COR-L47 (cell line): ENCODE measurements at places on chromosomes 12 and 14.

DNA sequence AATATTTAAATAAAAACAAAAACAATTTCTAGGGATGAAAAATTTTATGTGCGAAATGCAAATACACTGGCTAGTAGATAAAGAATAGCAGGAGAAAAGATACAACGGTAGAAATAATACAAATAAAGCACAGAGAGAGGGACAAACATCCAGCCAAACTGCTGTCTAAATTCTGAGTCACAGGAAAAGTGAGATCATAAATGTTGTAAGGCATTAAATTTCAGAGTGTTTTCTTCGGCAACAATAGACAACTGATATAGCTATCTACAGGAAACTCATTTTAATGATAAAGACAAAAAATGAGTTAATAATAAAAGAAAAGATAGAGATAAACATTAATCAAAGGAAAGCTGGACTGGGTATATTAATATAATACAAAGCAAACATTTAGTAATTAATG lies 122.2 kb downstream of the NTS start:
- no peak for DNase-seq

- DNase-seq = peak; percentile 33
These were observed 9.4 kb downstream of the DEGS2 start for GRCh38 chr14:100149851-100150611.

- no peak for DNase-seq
These were observed 2.8 kb downstream of the FBXL14 start for GRCh38 chr12:1591543-1591942.

DNA sequence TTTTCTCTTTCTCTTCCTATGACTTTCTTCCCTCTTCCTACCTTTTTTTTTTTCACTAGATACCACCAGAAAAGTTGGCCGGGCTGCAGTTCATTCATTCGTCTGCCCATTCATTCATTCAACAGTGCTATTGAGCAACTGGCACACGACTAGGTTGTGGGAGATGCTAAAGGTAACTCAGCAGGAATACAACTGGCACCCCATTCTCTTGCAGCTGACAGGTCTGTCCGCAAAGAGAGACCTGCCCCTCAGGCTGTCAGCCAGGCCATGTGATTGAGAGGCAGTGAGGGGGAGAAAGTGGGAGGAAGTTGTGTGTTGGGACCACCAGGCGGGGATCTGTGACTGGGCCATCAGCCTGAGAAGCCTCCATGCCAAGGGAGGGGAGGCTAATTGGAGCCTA lies 105.2 kb downstream of the TSPAN9 start:
- no peak for DNase-seq

DNA sequence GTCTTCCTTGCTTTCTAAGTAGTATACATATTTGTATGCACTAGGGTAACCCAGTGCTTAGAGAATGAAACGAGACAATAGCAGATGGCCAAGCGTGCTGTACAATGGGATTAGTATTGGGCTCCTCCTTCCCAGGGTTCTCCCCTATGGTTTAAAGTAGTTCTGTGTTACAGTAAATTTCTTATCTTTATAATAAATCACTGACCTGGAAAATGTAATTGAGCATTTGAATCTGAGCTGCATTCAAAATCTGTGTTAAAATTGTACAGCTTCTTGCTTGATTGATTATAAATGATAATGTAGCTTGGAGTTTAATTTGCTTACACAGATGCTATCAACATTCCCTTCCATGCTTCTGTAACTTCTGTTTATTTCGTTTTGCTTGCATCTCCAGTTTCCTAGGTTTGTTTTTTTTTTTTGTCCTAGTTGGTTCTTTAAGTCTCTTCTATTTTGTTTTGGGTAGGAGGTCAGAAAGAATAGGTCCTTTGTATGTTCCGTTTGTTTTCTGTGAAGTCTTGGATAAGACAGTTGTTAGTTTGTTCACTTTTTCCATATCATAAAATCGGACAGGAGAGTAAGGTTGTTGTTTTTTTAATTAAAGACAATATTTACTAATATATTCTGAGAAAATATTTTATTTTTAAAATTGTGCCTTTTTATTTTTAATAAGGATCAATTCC lies 171.2 kb downstream of the ERC1 start:
- peak; percentile 68 for DNase-seq

DNA sequence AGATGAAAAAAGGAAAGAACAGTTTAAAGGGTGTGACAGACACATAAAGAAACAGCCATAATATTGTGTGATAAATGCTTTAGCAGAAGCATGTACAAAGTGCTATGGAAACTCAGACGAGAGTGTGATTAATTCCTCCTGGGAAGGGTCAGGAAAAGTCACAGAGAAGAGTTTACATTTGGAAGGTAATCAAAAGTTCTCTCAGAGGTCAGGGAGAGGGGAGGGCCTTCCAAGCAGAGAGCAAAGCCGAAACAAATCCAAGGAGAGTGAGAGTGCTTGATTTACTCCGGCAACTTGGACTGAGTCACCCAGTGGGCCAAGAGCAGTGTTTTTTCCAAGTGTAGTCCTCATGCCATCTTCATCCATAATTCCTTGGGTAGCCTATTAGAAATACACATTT lies 108.3 kb downstream of the IGF1 start:
- DNase-seq = no peak

- no peak for DNase-seq
These were observed 46.9 kb downstream of the KLHL28 start for GRCh38 chr14:44914849-44915248.

GRCh38 chr12:78797196-78797931 lies 67.2 kb upstream of the SYT1 start:
- DNase-seq = no peak
